ENCODE measurements at places on chromosomes 3 and 15.
A peak's percentile ranks its signal among the peaks of the same experiment; 100 is the strongest.

GRCh38 chr15:72375501-72375845 lies 341 bp downstream of the HEXA start:
- no peak for DNase-seq

DNA sequence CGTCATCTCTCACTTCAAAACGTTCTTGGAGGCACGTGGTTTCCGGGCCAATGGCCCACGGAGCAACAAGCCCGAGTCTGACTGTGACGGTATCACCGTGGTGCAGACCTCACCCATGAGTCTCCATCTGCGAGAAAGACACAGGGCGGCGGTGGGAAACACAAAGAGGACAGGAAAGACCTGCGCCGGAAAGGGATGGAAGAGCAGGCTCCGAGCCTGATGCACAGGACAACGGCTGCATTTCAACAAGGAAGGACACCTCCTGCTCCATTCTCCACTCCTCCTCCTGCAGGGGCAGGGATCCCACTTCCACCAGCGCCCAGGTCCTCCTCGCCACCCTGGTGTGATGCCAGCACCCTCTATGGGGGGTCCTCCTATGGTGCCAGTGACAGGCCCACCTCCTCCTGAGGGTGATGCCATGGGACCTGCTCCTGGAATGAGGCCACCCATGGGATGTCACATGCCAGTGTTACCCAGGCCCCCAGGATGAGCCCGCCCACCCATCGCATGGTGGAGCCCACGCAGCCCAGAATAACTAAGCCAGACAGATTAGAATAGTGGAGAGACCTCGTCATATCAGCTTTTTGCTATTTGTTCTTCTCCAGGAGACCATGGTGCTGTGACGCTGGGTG lies 73.0 kb upstream of the PCSK6 start:
- no peak for DNase-seq

DNA sequence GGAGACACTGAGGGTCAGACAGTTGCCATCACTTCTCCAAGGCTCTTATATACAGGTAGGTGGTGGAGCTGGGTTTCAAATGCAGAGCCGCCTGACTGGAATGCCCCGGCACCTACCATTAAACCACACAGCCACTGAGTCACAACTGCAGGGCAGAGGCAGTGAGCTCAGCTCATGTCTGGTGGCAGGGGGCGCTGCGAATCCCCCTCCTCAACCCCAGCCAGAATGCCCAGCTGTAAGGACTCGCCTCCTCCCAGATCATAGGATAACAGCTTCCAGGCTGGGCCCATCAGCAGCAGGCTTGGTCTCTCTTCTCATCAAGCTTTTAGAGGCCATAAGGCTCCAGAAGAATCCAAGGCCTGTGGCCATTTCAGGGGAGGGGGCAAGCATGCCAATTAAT lies 26.4 kb downstream of the ADCY5 start:
- DNase-seq, result no peak

- DNase-seq, result no peak
Observed at GRCh38 chr15:69056365-69056764, 41.9 kb downstream of the NOX5 start.

GRCh38 chr15:50907601-50908208 lies 778 bp upstream of the AP4E1 start:
- peak; percentile 32 for DNase-seq

- no peak for DNase-seq
Observed at GRCh38 chr3:98532275-98532637, 478 bp downstream of the GPR15 start.

- peak; percentile 47 for DNase-seq
Observed at GRCh38 chr3:42961633-42962032, 17.5 kb upstream of the GASK1A start.

GRCh38 chr15:54571576-54571975 lies 593.3 kb downstream of the UNC13C start:
- no peak for DNase-seq

GRCh38 chr15:25709437-25710159 lies 153.5 kb downstream of the ATP10A start:
- DNase-seq, result no peak

DNA sequence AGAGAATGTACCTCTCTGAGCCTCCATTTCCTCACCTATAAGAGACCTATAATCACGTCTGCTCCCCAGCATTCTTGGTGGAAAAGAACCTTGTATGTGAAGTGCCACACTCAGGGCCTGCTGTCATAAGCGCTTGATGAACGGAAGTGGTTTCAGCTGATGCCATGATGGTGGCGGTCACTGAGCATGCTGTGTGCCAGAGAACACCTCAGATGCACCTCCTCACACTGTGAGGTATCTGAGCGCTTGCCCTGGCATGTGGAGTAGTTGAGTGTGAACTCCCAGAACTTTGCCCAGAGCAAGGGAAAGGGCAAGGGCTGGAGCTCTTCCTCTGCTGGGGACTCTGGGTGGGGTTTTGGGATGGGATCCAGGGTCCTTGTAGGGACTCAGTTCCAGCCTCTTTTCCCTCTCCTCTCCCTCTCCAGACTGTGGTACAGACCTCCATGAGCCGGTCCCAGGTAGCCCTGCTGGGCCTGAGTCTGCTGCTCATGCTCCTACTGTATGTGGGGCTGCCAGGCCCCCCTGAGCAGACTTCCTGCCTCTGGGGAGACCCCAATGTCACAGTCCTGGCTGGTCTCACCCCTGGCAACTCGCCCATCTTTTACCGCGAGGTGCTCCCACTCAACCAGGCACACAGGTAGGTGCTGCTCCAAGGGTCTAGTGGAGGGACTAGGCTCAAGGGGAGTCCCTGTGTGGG lies 2.7 kb downstream of the ABHD14A start:
- no peak for DNase-seq

- DNase-seq, result no peak
Observed at GRCh38 chr15:72781631-72782030, 1.9 kb downstream of the ADPGK start.
